ENCODE measurements at places on chromosomes 4 and X.

DNA sequence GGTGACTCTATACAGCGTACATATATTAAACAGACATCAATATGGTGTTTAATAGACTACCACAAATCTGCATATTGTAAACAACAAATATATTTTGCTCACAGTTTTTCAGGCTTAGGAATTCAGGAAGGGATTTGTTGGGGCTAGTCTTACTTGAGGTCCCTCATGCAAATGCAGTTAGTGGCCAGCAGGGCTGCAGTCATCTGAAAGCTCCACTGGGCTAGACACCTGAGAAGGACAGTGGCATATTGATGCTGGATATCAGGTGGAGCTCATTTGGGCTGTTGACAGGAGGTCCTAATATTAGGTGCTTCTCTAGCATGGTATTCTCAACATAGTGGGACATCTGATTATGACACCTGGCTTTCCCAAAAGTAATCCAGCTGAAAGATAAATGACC is 493.8 kb upstream of the PABPC4L start:
- no peak for DNase-seq

DNA sequence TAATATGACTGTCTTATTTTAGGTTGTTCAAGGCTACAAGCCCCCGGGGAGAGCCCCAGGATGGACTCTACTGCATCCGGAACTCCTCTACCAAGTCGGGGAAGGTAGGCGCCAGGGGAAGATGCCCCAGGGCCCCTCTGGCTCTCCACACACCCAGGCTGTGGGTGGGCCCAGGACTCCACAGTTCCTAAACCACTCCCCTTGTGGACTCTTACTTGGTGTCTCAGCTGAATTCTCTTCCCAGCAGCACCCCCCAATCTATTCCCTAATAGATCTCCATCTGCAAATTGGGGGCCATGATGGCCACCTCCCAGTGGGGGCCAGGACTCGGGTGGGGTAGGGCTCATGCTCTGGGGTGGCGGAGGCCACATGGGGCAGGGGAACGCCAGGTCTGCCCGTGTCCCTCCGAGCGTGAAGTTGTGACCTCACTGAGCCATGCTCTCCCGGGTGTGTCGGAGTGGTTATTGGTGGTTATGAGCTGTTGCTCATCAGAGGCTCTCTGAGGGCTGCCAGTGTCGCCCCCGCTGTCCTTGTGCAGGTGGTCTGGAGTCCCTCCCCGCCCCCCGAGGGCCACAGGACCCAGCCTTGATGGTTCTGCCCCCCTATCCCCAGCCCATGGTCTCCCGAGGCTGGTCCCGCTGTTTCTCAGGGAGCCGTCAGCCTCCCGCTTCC is 11.2 kb upstream of the ADD1 start:
- no peak for DNase-seq

GRCh38 chr4:107578321-107578720 is 141.7 kb downstream of the PAPSS1 start:
- peak; percentile 28 for DNase-seq

DNA sequence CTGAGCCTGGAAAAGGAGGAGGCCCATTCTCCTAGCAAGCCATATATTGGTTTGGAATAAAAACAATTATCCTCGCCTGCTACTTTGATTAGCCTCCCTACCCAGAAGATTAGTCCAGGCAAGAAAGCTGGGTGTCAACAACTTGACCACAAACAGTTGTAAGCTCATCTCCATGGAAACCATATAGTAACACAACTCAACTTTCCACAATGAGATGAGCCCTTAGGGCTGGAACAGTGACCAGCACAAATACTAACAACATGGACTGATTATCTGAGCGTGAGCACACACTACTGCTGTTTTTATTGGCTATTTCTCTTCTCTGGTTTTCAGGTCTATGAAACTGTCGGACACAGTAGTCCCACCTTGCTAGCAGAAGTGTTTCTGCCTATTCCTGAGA is 80.8 kb downstream of the CC2D2A start:
- DNase-seq = no peak

DNA sequence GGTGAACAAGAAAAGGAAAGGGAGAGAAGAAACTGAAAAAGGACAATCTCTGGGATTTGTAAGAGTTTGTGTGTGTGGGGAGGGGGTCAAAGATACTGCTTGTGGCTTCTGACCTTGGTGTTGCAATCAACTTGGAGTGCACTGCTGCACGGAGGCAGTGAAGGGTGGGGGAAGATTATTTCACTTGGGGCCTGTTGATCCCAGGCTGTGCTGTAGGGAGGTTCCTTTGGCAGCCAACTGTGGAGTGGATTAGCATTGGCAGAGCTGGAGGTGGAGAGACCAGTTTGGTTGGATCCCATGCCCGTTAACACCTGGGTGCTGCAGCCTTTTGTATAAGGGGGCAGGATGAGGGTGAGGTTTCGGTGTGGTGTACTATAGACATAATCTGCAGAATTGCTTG is 38.2 kb downstream of the AFF1 start:
- DNase-seq = no peak

DNA sequence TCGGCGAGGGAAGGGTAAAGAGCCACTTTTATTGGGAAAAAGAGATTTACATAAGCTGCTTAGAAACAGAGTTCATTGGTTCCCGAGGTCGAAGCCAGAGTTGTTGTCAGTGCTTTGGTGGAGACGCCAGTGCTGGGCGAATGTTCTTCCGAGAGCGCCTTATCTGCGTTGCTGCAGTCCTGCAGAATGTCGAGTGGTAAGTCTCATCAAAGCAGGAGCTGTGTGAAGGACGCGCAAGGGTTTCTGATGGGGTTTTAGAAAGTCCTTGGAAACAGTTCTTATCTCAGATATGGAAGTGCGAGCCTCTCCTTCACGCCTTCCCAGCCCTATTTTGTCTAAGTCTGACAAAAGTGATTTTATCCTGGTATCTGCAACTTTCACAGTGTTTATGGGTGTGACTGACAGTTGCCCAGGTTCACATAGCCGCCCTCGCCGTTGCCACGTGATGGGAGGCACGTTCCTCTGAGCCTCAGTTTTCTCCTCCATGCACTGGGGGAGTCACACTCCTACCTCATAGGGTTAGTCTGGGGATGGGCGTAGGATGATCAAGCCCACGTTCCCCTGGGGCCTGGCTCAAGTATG is 47.3 kb upstream of the NSG1 start:
- DNase-seq = no peak

- DNase-seq = peak; percentile 96
These were observed 1427.2 kb downstream of the STIM2 start for GRCh38 chr4:28287831-28288233.

DNA sequence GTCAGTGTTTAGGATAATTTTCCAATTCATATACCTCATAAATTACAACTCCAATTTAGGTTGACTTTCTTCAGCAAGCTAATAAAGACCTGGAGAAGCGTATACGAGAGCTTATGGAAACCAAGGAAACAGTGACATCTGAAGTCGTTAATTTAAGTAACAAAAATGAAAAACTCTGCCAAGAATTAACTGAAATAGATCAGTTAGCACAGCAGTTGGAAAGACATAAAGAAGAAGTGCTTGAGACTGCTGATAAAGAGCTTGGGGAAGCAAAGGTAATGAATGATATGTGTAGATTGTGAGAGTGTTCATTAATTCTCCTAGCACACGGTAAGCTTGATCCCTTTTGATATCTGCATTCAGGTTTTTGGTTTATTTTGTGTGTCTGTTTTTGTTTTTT is 16.8 kb downstream of the CEP135 start:
- no peak for DNase-seq

GRCh38 chr4:153499005-153499404 is 32.8 kb downstream of the TMEM131L start:
- no peak for DNase-seq

GRCh38 chr4:154608361-154609252 is 3.8 kb downstream of the FGG start:
- no peak for DNase-seq

DNA sequence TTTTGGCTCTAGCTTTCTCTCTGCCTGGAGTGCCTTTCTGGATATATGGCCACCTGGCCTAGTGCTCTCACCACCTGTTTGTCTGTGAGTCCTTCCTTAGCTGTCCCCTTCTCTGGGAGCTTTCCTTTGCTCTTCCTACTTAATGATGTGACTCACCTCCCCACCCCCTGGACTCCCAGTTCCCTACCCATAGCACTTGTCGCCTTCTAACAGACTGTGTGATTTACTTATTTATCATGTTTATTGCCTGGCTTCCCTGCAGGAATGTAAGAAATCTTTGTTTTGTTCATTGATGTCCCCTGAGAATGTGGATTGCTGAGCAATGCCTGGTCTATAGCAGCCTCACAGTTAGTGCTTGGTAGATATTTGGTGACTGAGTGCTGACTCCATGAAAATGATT is 18.9 kb downstream of the ADD1 start:
- no peak for DNase-seq

GRCh38 chr4:138595731-138596460 is 353.7 kb upstream of the SLC7A11 start:
- no peak for DNase-seq

DNA sequence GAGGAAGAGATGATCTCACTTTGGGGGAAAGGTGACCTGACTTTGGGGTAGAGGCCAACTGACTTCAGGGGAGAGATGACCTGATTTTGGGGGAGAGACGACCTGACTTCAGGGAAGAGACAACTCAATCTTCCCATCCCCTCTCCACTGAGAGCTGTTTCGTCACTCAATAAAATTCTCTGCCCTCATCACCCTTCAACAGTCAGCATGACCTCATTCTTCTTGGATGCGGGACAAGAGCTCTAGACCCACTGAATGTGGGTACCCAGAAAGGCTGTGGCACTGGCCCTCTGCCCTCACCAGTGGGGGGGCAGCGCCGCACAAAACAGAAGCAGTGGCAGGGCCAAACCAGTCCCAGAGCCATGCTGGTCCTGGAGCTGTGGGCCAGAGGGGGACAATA is 34.6 kb downstream of the ATXN3L start:
- no peak for DNase-seq

Data from AG09319 (cell line).